ENCODE measurements at places on chromosomes 6 and 20.

DNA sequence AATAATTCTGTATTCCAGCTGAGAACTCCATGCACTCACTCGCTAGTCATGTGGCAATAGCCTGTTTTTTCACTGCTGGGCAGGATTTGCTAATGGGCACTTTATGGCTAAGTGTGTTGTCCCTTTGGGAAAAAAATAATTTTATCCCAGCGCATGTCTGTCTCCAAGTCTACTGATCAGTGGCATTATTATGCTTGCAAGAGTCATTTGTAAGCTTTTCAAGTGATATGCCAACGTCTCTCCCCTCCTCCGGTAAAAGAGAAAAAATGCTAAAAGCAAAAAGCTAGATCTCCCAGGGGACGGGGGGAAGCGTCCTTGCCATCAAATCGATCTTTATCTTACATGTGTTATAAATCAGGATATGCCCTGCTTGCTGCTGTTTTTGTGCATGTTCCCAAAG, 407.7 kb downstream of the CDH26 start:
- DNase-seq, result no peak

- no peak for DNase-seq
Observed at GRCh38 chr6:101936516-101936915, 543.0 kb downstream of the GRIK2 start.

DNA sequence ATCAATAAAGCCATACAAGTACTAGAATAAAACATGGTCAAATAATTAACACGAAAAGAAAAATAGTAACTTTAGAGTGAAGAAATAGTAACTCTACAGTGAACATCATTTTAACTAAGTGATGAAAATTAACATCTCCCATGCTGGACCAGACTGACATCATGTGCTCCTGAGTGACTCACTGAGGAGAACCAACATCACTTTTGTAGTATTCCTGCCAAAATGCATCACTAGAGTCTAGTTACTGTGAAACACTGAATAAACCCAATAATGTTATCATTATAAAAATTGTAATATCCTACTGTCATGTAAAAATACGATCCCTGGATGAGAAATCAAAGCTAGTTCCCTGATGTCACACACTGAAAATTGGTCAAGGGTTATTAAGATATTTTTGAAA, 361.3 kb downstream of the CD109 start:
- no peak for DNase-seq

GRCh38 chr6:131001945-131002660, 60.9 kb downstream of the EPB41L2 start:
- no peak for DNase-seq

DNA sequence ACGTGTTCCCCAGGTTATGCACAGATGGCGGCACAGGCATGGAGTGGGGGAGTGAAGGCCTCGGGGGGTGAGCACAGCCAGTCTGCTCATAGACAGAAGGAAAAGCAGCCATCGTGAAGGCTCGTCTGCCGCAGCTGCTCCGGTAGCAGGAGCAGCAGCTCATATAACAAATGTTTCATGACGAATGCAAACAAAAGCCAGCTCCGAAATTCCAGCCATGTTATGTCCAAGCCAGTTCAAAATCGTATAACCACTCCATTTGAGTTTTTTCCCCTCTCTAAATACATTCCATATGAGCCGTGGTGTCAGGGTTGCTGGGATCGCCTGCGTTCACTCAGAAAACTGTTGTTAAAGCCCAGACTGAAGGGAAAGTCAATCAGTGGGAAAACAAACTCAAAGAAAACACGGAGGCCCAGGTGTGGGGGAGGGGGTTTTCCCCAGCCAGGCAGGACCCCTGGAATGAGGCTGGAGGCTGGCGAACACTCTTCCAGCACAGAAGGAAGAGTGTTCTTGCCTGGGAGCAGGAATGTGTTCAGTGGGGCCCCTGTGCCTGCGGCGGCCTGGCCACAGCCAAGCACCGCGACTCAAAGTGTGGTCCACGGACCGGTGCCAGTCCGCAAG, 280.4 kb upstream of the TAB2 start:
- no peak for DNase-seq

DNA sequence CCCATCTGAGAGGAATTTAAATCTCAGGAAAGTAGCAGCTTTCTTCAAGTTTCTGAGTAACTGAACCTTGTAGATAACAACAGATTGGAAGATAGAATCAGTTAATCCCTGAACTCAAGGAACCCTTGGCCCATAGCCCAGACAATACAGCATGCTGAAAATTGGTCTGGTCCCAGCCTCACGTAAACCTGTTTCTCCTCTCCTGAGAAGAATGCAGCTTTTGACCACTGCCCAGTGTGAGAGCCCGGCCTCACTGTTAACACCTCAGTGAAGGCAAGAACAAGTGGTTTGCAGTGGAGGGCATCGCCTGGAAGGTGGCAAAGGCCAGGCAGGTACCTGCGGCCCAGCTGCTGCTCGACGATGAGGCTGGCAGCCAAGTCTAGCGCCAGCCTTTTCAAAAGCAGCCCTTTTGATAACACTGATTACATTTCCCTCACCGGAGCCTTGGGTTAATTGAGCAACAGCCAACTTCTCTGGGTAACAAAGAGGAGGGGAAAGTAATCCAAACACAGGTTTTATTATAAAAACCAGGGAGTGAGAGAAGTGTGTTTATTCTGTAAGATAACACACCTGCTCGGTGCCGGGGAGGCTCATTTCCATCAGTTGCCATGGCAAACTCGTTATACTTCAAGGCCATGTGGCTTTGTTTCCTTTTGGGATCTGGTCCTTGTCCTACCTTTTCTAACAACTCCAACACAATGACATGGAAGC, 54.0 kb downstream of the TRAF3IP2 start:
- no peak for DNase-seq

GRCh38 chr6:88442737-88443136, 276.6 kb upstream of the CNR1 start:
- no peak for DNase-seq

GRCh38 chr20:45934046-45934585, 367 bp upstream of the PCIF1 start:
- peak; percentile 44 for DNase-seq

GRCh38 chr6:107267634-107268033, 152.3 kb upstream of the BEND3 start:
- no peak for DNase-seq

DNA sequence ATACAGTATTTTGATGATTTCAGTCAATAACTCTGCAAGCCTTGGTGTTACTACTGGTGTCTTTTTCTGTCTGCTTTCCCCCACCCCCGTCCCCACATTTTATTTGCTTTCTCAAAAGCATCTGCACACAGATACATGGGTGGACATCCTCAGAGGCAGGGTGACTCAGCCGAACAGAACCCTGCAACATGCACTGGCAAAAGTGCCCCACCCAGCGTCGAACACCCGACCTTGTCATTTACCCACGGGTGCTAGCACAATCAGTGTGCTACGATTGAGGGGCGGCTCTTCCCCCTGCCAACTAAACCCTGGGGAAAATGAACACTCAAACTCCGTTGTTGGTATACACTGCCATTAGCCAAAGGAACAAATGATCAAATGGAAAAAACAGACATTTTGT, 115.9 kb upstream of the NAA20 start:
- DNase-seq, result no peak

DNA sequence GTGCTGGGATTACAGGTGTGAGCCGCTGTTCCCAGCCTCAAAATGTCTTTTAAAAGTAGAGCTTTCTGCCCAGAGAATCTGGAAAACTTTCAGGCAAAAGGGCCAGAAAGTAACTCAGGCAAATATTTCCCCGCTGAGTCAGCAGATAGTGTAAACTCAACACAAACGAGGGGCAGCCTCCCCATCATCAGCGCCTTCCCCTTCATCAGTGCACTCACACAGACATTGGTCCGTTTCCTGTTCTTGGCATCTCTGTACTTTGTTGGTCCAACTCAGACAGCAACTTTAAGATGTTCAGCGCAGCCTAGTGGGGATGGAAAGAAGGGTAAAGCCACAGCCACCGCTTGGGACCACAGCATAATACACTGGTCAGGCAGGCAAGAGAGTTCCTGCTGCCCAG, 69.5 kb downstream of the CSE1L start:
- no peak for DNase-seq

GRCh38 chr6:98094696-98095095, 739.7 kb upstream of the POU3F2 start:
- DNase-seq, result no peak

- no peak for DNase-seq
Observed at GRCh38 chr20:47980336-47981177, 195.3 kb upstream of the SULF2 start.

DNA sequence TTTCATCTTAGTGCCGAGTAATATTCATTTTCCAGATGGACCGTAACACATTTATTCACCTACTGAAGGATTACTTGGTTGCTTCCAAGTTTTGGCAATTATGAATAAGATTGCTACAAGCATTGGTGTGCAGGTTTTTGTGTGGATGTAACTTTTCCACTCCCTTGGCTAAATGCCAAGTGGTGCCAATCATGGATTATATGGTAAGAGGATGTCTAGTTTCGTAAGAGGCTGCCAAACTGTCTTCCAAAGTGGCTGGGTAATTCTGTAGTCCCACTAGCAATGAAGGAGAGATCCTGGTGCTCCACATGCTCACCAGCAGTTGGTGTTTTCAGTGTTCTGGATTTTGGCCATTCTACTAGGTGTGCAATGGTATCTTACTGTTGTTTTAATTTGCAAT, 117.1 kb downstream of the IRF4 start:
- DNase-seq, result no peak

DNA sequence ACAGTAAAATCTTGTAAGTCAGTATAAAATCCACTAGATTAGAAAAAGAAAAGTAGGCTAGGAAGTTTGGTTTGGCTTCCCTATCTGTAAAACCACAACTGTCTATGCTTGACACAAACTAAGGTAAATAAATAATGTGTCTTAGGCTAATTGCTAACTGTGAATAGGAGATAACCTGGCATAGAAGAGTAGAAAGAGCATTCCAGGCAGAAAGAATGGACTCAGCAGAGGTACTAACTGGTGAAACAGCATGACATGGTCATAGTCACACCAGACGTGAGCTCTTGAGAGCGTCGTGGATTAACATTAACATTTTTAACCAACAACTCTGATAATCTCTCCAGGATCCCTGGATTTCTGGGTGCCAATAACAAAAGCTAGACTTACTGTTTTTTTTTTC, 8.7 kb upstream of the WTAP start:
- no peak for DNase-seq

DNA sequence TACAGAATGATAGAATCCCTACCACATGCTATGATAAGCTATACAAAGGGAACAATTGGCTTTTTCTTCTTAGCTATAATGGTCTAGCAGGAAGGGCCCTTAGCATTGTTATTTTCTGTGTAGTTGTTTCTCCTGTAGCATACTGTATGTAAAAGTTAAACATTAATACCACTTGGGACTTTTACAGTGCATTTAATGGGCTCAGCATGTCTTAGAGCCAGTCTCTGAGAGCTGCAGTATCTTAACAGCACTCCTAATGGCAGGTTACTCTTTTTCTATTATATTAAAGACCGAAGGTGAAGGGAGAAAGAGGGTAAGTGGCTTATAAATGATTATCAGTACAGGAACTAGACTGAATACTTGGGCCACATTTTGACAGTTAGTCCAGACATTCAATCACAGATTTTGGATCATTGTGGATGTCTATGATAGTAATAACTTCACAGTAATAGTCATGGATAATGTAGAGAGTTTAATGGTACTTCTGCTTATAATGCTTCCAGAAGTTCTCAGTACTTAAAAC, 290.7 kb downstream of the PHF3 start:
- DNase-seq, result no peak

DNA sequence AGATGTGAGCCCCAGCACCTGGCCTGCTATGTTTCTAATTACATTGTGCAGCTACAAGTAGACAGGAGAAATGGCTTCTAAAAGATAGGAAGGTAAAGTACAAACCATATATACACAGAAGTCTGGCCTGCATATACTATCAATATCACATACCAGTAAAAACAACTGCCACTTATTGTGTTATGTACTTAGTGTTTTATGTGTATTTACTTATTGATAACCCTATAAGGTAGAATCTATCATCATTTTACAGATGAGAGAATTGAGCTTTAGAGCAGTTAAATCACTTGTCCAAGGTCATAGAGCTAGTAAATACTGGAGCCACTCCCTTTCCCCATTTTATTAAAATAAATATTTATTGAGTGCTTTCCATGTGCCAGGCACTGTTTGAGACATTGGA, 102.4 kb upstream of the PRDM1 start:
- no peak for DNase-seq

DNA sequence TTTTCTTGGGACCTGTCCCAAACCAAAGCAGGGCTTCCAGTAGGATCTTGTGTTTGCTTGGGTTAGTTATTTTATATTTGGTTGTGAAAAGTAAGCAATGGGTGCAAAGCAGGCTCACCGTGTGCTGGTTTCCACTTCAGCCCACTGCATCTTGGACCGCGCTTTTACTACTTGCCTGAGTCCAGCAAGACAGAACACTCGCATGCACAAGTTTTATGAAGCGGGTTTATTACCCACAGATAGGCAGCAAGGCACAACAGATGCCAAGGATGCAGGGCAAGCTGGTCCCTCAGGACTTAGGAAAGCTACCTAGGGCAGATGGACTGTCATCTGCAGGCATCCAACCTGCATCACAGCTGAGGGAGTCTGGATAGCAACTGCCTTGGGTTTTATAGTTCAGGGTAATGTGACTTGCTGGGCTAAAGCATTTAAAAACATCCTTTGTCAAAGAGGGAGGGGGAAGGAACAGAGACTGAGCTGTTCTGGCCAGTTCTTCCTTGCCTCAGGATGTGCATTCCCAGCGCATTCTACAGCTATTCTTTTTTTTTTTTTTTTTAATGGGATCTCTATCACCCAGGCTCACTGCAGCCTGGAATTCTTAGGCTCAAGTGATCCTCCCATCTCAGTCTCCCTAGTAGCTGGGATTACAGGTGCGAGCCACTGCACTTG, 18.5 kb downstream of the CITED2 start:
- DNase-seq, result no peak

GRCh38 chr6:33950891-33951889, 147.4 kb upstream of the MLN start:
- no peak for DNase-seq

DNA sequence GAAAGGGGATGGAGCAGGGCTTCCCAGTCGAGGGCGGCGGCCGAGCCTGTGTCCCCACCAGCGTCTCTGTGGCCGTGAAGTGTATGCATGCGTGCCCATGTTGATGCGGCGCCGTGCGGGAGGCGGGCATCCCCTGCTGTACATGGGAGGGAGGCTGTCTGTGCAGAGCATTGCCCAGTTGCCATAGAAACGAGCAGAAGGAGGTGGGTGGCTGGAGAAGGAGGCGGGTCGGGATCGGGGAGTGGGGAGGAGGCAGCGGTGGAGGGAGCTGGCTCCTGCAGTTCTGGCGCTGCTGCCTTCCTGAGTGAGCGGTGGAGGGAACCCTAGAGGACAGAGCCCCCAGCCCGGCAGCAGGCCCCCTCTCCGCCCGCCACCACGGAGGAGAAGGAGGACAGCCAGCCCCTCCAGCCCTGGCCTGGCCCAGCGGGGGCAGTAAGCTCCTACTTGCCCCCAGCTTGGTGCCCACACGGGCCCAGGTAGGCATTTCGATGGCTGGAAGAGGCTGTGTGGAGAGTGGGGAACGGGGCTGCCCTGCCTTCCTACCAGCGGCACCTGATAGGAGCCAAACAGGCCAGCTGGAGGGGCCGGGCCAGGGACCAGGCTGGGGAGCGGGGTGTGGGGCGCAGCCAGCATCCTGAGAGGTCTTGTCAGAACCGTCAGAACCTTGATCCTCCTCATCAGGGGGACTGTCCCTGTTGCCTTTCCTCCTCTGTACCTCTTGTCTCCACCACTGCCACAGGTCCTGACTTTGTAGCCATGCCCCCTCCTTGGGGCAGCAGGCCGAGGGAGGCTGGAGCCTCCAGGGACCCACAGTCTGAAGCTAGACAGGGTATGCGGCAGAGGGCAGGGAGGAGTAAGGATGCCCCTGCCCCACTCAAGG, 41.3 kb downstream of the SPDEF start:
- peak; percentile 22 for DNase-seq
